ENCODE measurements at places on chromosomes 12 and 14. TPM values are rescaled to one million over a fixed set of nuclear protein-coding genes. Genes with fewer than 3 reads are reported as not detected.
A peak's percentile ranks its signal among the peaks of the same experiment; 100 is the strongest.

GRCh38 chr12:3012786-3013185, 53.6 kb downstream of the TEAD4 start:
- H3K36me3 ChIP-seq, result peaks cover 45% of the 10 kb centered on the region
- H3K4me3 ChIP-seq, result no peak overlapping the region
- no peaks in the 10 kb centered on the region for H3K27me3 ChIP-seq

Gene ESPL1
- total RNA-seq, result 4.0 TPM

GRCh38 chr12:109487181-109488050, 10.0 kb downstream of the UBE3B start:
- no peak overlapping the region for H3K27ac ChIP-seq
- no peak overlapping the region for H3K4me3 ChIP-seq
- peaks cover 87% of the 10 kb centered on the region for H3K36me3 ChIP-seq
- H3K4me1 ChIP-seq, result no peaks in the 10 kb centered on the region
- H3K27me3 ChIP-seq, result no peaks in the 10 kb centered on the region

GRCh38 chr12:52790427-52791270, 5.3 kb downstream of the KRT3 start:
- peaks cover 6% of the 10 kb centered on the region for H3K4me1 ChIP-seq
- no peak overlapping the region for H3K4me3 ChIP-seq
- H3K27me3 ChIP-seq, result peaks cover 36% of the 10 kb centered on the region
- H3K27ac ChIP-seq, result no peak overlapping the region
- DNase-seq, result no peak

GRCh38 chr14:68291820-68292219, 472.2 kb downstream of the RAD51B start:
- H3K4me3 ChIP-seq, result no peak overlapping the region
- peaks cover 37% of the 10 kb centered on the region for H3K4me1 ChIP-seq
- peak overlapping the region; percentile 81 for H3K27ac ChIP-seq

DNA sequence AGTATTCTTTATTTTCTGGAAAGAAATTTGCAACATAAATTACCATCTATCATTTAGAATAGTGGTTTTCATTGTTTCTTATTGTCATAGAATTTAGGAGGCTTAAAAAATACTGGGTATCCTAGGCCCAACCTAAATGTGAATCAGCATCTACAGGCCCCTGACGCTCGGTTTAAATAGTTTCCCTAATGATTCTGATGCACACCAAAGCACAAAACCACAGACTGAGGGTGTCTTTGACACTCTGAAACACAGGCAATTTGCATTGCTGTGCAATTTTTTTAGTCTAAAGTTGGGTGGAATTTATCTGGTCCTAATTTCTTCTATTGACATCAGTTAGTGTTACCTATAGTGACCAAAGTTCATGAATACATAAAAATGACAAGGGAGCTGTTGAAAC, 87.6 kb upstream of the SSTR1 start:
- no peak overlapping the region for H3K27ac ChIP-seq
- no peak overlapping the region for H3K4me3 ChIP-seq
- no peak for DNase-seq
- no peaks in the 10 kb centered on the region for H3K27me3 ChIP-seq

Gene SERPINA6
- total RNA-seq, result not detected

All from muscle of leg (tissue), 16 donors.